ENCODE measurements at places on chromosomes 3 and 15.

DNA sequence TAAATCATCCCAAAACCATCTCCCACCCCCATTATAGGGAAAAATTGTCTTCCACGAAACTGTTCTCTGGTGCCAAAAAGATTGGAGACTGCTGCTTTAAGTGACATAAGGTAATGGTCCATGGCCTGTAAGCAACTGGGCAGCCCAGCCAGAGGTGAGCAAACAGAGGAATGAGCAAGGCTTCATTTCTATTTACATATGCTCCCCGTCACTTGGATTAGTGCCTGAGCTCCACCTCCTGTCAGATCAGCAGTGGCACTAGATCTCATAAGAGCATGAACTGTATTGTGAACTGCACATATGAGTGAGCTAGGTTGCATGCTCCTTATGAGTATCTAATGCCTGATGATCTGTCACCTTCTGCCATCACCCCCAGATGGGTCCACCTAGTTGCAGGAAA lies 1159.8 kb upstream of the ALCAM start:
- DNase-seq: no peak

DNA sequence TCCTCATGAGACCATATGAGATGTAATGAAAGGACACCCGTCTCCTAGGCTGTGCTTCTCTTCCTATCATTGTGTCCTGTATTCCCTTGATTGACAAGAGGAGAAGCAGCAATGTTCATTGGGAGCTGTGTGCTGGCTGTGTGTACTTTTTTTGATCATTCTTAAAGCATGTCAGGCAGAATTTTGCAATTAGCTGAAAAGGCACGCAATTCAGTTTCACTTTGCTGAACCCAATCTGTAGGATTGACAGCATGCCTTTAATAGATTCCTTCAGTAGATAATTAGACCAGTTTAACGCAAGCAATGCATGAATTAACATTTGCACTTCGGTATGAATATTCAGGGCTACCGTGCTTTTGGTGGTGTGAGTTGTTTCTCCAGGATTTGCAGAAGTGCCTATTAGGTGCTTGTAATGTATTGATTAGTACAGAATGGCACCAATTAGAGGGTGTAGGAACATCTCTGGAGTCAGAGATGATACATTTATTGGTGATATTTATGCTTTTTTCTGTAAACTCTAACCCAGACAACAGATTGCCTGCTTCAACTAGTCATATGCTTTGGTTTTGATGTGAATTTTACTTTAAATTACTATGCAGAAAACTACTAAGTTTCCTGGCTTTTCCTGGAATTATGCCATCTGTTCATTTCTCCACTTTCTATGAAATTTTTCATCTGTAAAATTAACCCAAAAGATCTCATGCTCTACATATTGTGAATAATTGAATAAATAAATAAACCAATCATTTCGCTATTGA lies 114.3 kb downstream of the NSUN3 start:
- no peak for DNase-seq

- DNase-seq: no peak
These were observed 12.3 kb downstream of the KY start for GRCh38 chr3:134638385-134639030.

DNA sequence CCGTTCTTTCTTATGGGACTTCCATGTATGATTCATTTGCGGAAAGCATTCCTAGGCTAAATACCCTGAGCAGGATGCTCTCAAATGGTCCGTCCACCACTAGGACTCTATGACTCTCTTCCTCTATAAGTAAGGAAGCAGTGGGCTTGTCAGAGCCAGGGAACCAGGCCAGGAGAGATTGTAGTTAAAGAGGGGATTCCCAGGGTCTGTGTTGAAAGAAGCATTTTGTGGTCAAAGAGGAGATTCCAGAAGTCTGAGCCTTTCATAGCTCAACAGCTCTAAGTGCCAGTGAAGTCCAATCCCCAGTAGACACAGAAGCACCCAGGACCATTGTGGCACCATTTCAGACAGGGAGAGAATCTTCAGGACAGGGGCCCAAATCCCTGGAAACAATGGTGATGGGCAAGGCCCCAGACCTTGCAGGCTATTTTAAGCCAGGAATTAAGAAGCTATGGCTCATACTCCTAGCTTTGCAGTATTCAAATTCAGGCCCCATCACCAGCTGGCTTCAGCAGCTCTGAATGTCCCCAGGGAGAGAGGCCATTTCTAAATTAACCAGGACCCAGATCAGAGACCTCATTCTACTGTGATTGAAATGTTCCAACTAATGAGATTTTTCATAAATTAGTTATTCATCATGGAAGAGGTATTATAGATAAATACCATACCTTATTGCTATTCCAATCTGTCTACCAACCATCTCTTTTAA lies 81.7 kb downstream of the CD47 start:
- DNase-seq: no peak

GRCh38 chr3:136819392-136819730 lies 435 bp downstream of the SLC35G2 start:
- DNase-seq: peak; percentile 20

DNA sequence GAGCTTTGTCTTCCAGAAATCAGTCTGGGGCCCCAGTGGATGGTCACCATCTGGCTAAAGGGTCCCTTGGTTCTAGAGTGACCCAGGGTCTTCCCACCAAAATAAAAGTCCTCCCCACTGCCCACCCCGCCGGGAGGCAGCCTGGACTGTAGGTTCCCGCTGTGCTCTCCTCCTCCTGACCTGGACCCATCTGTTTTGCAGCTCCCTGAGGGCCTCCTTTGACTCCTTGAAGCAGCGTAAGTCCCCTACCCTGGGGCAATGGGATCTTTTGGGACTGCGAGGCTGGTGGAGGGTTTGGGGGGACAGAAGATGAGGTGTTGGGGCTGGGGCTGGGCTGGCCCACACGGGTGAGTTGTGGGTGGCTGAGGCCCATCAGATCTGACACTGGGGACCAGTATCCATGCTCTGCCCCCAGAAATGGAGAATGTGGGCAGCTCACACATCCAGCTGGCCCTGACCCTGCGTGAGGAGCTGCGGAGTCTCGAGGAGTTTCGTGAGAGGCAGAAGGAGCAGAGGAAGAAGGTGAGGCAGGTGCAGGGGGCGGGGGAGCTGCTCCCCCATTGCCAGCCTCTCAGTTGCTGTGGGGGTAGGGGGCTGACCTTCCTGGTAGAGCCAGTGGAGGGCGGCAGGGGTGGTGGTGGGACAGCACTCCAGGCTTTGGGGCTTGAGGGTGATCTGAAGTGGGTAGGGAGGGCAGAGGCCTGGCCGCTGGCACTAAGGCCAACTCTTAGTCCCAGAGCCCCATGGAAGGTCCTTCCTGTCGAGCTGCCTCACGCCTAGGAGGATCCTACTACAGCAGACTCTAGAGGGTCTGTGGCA lies 30.4 kb downstream of the PSTPIP1 start:
- no peak for DNase-seq

GRCh38 chr15:89898614-89899294 lies 5.0 kb upstream of the AP3S2 start:
- DNase-seq: peak; percentile 31

- no peak for DNase-seq
These were observed 388.5 kb downstream of the NAALADL2 start for GRCh38 chr3:175247629-175248028.

DNA sequence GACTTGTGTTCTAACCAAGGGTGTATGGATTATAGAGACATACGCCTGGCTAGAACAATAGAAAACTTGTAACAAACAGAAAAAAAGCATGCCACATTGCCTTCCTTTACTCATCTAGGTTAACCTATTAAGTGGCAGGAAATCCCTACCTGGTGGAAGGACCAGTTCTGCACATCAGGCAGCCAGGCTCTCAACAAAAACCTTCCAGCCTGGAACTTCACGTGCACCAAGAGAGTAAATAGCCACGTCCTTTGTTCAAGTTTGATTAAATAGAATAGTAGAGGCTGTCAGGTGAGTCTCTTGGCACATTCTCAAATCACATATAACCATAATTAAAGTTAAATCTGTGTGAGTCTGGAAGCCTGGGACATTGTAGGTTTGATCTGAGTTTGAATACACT lies 85.0 kb upstream of the DPH6 start:
- no peak for DNase-seq

GRCh38 chr3:4978966-4979427 lies 240 bp upstream of the BHLHE40 start:
- peak; percentile 78 for DNase-seq

GRCh38 chr15:45221967-45222366 lies 30.1 kb upstream of the SLC28A2 start:
- DNase-seq: no peak

DNA sequence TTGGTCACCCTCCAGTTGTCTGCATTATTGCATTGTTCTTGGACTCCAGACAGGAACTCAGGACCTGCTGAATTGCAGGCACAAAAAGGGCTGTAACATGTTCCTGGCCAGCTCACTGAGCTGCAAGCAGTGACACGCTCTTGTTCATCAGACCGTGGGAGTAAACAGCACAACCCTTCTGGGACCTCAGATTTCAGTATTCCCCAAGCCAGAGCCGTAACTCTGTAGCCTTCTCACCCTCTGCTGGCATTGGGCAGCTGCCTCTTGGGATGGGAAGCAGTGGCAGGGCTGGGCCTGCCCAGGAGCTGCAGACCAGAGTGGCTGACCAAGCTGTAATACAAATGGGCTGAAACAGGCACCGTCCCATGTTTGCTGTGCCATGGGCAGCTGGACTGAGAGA lies 607.1 kb upstream of the BCHE start:
- DNase-seq: no peak

- DNase-seq: no peak
These were observed 50.0 kb downstream of the ZIC1 start for GRCh38 chr3:147458995-147459704.

- no peak for DNase-seq
These were observed 98.4 kb downstream of the NAALADL2 start for GRCh38 chr3:174957551-174958001.

GRCh38 chr3:23455775-23456174 lies 252.6 kb downstream of the UBE2E2 start:
- no peak for DNase-seq

- DNase-seq: no peak
These were observed 251.0 kb downstream of the ROBO1 start for GRCh38 chr3:79516795-79517194.

DNA sequence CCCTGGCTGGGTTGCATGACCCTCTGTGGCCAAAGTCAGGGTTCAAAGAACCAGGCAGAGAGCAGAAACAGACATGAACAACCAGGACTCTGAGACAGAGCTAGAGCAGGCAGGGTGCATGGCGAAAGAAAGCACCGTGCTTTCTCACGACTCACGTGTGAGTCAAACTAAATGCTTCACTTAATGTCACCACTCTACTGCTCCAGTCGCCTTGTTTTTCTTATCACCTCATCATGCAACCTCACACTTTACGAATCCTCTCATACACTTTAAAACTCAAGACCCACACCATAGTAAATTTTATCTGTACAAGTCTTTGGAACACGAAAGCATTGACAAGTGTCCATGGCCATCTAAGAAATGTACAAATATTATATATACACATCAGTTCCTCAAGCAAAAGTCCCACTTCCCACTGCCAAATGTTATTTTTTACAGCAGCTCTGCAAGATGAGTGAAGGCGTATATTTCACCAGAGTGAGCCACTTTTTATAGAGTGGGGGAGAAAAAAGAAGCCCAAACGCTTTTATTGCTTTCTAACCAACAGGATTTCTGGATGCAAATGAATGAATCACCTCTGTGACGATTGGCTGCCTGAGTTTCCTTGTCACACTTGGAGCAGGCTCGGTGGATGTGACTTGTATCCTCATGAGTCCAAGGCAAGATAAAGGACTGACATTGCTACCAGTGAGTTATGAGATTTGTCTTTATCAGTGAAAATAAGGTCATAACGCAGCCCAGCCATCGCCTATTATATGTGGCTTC lies 16.0 kb upstream of the MEGF11 start:
- no peak for DNase-seq

- no peak for DNase-seq
These were observed 31.1 kb upstream of the HHATL start for GRCh38 chr3:42733501-42734262.

- no peak for DNase-seq
These were observed 40.6 kb downstream of the SLC9C1 start for GRCh38 chr3:112253301-112253971.

- DNase-seq: no peak
These were observed 50.0 kb upstream of the WNT5A start for GRCh38 chr3:55537129-55537528.

DNA sequence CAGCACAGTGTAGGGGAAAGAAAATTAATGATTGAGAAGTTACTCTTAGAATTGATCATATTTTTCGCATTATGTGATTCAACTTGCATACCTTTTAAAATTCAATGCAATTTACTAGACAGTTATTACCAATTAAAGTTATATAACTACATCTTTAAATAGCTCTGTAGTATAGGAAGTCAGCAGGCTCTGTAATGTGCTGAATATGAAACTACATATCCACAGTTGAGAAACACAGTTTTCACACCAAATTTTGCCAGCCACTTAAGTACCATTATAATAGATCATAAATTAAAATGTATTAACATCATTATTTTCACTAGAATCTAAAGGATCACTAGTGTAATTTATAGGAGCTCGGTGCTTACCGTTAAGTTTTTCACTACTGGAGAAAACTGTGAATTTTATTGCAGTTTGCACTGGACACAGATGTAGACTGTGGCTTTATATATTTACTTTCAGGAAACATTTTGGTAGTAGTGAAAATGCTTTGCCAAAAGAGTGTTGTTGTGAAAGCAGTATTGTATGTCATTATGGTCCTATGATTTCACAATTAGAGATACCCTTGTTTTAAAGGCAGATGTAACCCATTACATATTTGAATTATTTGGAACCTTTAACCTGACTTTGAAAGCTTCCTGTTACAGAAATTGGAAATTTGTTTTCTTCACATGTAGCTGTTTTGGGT lies 113.6 kb downstream of the PLCL2 start:
- no peak for DNase-seq

- DNase-seq: no peak
These were observed 21.7 kb downstream of the NMNAT3 start for GRCh38 chr3:139655909-139656595.

DNA sequence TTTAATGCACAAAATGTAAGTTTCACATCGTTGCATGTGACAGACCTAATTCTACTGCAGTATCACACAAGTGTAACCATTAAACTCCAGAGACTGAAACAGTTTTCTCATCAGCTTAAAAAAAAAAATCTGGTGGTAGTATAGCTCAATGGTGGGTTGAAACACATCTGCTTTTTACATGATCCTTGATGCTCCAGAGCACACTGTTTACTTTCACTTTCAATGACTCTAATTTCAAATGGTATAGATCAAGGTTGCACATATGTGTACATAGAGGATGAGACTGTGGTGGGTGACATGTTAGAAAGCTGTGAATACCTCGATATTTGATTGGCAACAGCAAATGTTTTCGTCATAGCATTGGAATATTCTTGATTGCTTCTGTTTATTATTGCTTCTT lies 22.4 kb downstream of the MCTP2 start:
- DNase-seq: peak; percentile 19

- no peak for DNase-seq
These were observed 107.4 kb upstream of the SLC4A7 start for GRCh38 chr3:27591312-27592210.

GRCh38 chr3:164360738-164361406 lies 717.4 kb downstream of the SI start:
- no peak for DNase-seq

DNA sequence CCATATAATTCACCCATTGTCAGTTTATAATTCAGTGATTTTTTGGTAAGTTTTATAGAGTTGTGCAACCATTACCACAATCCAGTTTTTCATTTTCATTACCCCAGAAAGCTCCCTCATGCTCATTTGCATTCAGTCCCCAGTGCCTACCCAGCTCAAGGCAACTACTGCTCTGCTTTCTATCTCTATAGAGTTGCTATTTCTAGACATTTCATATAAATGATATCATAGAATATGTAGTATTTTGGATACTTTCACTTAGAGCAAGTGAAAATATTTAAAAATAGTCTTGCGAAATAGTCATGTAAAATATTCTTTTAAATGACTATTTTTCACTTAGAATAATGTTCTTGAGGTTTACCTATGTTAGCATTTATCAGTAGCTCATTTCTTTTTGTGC lies 42.1 kb downstream of the ZNF654 start:
- DNase-seq: no peak
